ENCODE measurements at places on chromosomes 1 and 21. TPM values are rescaled to one million over a fixed set of nuclear protein-coding genes. Genes with fewer than 3 reads are reported as not detected.
A peak's percentile ranks its signal among the peaks of the same experiment; 100 is the strongest.

The SPRR2A gene
- not detected for total RNA-seq

DNA sequence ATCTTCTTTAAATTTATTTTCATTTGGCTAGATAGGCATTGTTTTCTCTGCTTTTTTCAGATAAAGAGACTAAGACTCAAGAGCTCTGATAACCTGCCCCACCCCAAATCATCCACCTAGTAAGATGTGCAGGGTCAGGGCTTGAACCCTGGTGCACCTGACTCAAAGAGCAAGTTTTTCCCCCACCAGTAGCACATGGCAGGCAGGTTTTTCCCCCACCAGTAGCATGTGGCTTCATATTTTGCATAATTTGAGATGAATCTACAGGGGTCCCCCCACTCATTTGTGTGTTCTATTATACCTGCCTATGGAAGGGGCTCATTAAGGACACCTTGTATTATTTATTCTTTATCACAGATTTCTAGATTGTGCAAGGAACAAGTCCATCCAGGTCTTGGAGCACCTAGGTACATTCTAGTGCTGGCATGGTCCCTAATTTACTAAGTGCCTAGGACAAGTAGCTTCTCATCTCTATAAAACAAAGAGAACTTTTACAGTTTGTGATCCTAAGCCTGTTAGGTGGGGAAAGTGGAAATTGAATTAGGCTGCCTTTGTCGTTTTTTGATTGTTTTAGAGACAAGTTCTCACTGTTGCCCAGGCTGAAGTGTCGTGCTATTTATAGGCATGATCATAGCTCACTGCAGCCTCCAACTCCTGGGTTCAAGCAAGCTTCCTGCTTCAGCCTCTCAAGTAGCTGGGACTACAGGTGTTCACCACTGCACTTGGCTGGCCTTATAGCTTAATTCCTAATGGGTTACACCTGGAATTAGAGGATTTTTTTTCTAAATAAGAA is 13.2 kb upstream of the CTSE start:
- H3K4me1 ChIP-seq: no peaks in the 10 kb centered on the region
- no peak for DNase-seq
- H3K27me3 ChIP-seq: no peaks in the 10 kb centered on the region

The INKA2 gene
- 3.8 TPM for total RNA-seq

The SYT14 gene
- total RNA-seq: not detected

DNA sequence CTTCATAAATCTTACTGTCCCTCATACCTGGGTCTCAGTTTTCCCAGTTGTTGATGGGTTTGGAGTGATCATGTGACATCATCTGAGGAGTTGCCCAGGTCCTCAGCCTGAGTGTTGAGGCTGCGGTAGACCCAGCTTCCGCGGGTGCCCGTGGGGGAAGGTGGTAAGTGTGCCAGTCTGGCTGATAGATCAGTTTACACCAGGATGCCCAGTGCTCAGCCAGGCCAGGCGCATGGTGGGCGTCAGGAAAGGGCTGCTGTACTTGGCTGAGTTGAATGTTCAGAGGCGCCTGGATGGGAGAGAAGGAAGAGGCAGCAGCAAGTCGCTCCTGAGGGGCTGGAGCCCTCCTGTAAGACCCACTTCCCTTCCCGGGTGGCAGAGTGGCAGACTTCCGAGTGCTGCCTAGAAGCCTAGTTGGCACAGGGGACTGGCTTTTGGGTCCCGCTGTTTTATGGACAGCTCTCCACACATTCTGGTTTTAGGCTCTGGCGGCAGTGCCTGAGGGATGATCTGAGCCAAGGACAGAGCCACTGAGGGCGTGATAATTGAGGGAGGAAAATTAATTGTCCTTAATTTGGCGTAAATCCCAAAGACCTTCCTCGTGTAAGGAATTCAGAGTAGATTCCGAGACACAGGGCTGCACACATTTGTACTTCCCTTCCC is 35.8 kb downstream of the PTPRF start:
- no peak overlapping the region for H3K4me3 ChIP-seq
- H3K36me3 ChIP-seq: no peaks in the 10 kb centered on the region
- H3K27ac ChIP-seq: peak overlapping the region; percentile 7

The DEGS1 gene
- 81.0 TPM for total RNA-seq

The RIPPLY3 gene
- total RNA-seq: 0.16 TPM

GRCh38 chr1:99731384-99731783 is 35.1 kb downstream of the FRRS1 start:
- H3K27me3 ChIP-seq: no peaks in the 10 kb centered on the region
- no peak overlapping the region for H3K27ac ChIP-seq
- H3K4me1 ChIP-seq: no peaks in the 10 kb centered on the region
- DNase-seq: no peak
- no peaks in the 10 kb centered on the region for H3K36me3 ChIP-seq

- H3K27me3 ChIP-seq: no peaks in the 10 kb centered on the region
- H3K4me1 ChIP-seq: no peaks in the 10 kb centered on the region
Measured at GRCh38 chr1:234556245-234556943, 53.6 kb downstream of the IRF2BP2 start.

The RCSD1 gene
- 29.0 TPM for total RNA-seq

Measured in breast epithelium (tissue), 4 donors.